ENCODE measurements at places on chromosomes 3 and 15.

DNA sequence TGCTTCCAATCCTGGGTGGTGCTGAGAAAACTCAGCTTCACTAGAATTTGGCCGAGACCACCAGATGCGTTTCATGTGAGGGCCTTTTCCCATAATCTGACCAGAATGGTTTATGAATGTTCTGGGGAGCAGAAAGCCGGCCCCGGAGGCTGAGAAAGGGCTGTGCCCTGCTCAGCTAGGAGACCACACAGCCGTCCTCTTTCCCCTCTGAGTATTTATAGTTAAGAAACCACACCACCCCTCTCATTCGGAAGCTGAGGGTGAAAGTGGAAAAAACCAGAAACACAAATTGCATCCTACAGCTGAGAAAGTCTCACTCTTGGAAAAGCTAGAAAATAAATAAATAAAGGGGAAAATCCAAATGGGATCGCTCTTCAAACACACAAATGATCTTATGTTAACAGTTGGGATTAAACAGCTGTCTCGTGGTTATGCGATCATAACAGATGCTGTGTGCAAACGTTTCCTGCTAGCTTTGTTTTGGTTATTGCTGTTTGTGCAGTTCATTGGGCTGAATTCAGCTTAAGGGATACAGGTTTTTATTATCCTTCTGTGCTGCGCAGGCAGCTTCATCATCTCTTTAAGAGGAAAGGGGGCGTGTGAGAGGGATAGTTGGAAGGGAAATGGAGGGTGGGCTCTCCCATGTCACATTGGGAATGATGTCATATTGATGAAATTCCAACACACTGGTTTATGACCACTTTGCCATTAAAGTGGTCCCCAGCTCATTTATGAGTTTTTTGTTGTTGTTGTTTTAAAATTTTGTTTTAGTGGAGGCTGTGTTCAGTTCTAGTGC is 1026.2 kb upstream of the NR2F2 start:
- peak overlapping the region; percentile 68 for H3K27ac ChIP-seq
- H3K27me3 ChIP-seq, result no peaks in the 10 kb centered on the region
- no peak overlapping the region for H3K4me3 ChIP-seq
- peaks cover 4% of the 10 kb centered on the region for H3K4me1 ChIP-seq
- DNase-seq, result no peak

DNA sequence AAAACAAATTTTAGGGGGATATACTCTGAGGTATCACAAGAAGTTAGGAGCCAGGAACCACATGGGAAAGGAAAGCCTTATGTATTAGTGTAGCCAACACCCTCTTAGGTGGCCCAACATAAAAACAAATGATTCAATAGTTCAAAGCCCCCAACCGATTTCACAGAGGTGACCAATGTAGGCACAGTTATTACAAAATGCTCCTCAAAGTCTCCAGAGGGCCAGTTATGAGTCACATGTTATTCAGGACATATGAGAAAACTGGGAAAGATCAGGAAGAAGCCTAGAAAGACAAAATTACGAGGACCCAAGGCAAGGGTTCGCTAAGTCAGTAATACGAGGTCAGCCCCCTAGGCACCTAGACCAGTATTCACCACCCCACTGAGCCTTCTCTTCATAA is 29.9 kb upstream of the FBN1 start:
- no peak overlapping the region for H3K27ac ChIP-seq
- H3K4me3 ChIP-seq, result no peak overlapping the region
- no peak for DNase-seq
- H3K27me3 ChIP-seq, result no peaks in the 10 kb centered on the region
- no peaks in the 10 kb centered on the region for H3K4me1 ChIP-seq
- no peaks in the 10 kb centered on the region for H3K36me3 ChIP-seq

GRCh38 chr3:192372616-192373015 is 354.7 kb downstream of the FGF12 start:
- H3K27ac ChIP-seq, result no peak overlapping the region
- no peaks in the 10 kb centered on the region for H3K36me3 ChIP-seq
- H3K4me3 ChIP-seq, result no peak overlapping the region
- H3K4me1 ChIP-seq, result peaks cover 9% of the 10 kb centered on the region
- DNase-seq, result no peak
- no peaks in the 10 kb centered on the region for H3K27me3 ChIP-seq

- no peaks in the 10 kb centered on the region for H3K27me3 ChIP-seq
- DNase-seq, result no peak
- no peak overlapping the region for H3K4me3 ChIP-seq
- no peaks in the 10 kb centered on the region for H3K4me1 ChIP-seq
- no peaks in the 10 kb centered on the region for H3K36me3 ChIP-seq
These were observed 85.6 kb upstream of the LPP start for GRCh38 chr3:188068342-188068741.

DNA sequence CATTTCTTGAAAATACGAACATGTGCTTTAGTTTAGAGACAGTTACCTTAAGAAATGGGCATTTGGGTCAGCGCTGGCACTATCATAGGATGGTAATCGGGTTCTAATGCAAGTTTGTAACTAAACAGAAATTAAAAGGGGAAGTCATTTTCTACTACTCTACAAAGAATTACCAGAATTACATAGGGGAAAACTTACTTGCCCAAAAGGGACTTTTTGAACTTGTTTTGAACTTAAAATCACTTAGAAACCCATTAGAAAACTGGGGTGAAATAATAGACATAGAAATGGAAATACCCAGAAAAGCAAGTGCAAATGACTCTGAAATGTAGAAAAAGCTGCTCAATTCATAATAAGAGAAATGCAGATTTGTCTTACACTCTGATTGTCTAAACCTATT is 44.9 kb downstream of the SPATA16 start:
- H3K27ac ChIP-seq, result no peak overlapping the region
- DNase-seq, result no peak
- no peak overlapping the region for H3K4me3 ChIP-seq
- no peaks in the 10 kb centered on the region for H3K4me1 ChIP-seq
- no peaks in the 10 kb centered on the region for H3K36me3 ChIP-seq

DNA sequence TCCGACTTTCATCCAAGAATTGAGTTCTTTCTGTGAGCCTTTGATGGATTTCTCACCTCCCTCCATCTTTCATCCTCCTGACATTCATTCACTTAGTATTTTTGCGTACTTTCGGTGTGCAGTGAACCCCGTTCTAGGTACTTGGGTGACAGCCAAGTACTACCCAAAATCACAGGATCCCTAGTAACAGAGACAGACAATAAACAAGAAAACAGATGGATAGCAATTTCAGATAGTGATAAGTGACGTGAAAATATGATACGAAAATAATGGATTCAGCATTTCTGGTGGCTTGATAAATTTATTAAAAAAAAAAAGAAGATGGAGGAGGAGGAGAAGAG is 264 bp upstream of the CMTM6 start:
- H3K36me3 ChIP-seq, result no peaks in the 10 kb centered on the region
- H3K4me1 ChIP-seq, result peaks cover 15% of the 10 kb centered on the region
- DNase-seq, result no peak
- peak overlapping the region; percentile 98 for H3K4me3 ChIP-seq

DNA sequence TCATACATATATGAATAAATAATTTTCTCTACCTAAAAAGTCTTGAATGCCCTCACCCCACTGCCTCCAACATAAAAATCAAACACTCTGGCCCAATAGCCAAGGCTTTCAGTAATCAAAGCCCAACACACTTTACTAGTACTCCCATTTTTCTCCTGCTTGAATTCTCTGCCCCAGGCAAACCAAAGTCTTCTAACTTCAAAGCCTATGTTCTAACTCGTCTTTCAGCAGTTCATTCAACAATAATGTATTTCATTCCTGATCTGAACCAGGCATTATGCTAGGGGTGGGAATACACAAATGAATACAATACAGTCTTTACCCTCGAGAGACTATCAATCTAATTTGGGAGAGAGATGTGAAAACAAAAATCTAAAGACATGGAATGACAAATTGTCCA is 11.4 kb upstream of the ZNF592 start:
- no peak overlapping the region for H3K4me3 ChIP-seq
- DNase-seq, result no peak
- peaks cover 6% of the 10 kb centered on the region for H3K36me3 ChIP-seq
- no peaks in the 10 kb centered on the region for H3K4me1 ChIP-seq
- no peak overlapping the region for H3K27ac ChIP-seq
- no peaks in the 10 kb centered on the region for H3K27me3 ChIP-seq

DNA sequence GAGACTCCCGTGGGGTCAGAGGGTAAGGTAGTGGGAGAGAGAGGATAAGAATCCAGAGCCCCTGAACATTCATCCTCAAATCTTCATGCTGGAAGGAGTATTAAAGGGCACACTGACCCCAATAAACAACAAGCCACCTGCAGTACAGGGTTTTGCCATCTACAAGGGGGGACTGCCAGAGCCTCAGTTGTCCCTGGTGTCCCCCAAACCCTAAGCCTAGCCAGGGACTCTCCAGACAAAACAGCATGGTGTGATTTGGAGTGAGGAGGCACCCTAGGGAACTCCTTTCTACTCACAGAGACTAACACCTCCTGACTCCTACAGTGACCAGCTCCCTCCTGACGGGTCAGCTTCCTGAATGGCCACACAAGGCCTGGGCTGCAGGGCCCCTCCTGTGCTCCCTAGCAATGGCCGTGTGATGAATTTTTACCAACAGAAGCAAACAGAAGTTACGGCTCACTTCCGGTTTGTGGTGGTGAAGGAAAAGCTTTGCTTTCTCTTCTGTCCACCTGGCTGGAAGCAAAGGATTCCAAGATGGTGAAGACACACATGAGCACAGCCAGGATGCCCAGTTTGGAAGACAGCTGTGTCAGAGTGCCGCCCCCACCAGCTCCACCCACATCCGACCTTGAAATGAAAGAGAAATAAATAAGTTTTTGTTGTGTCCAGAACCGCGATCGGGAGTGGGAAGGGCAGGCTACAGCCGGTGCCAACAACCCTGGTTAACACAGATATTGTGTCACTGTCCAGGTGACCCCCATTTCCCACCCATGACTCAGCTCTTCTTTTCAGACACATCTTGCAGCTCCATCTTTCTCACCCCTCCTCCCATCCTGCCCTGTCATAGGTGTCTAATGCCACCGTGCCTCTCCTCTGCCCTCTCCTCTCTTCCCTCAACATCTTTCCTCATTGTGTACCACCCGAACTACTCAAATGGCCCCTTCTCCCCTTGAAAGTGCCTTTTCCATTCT is 69.6 kb upstream of the ATP13A3 start:
- no peaks in the 10 kb centered on the region for H3K36me3 ChIP-seq
- no peak for DNase-seq
- H3K27ac ChIP-seq, result no peak overlapping the region
- peak overlapping the region; percentile 15 for H3K4me3 ChIP-seq

GRCh38 chr3:149638228-149639092 is 19.4 kb downstream of the WWTR1 start:
- H3K27me3 ChIP-seq, result no peaks in the 10 kb centered on the region
- peaks cover 38% of the 10 kb centered on the region for H3K4me1 ChIP-seq
- H3K4me3 ChIP-seq, result peak overlapping the region; percentile 51

DNA sequence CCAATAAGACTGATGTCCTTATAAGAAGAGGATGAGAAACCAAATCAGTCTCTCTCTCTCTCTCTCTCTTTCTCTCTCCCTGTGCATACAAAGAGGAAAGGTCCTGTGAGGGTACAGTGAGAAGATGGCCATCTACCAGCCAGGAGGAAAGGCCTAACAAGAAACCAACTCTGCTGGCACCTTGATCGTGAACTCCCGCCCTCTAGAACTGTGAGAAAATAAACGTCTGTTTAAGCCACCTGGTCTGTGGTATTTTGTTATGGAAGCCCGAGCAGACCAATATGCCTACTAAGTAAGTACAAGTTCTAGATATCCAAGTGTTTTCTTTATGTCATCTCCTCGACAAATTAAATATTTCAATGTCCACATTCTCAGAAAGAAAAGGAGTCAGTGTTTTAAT is 44.9 kb upstream of the TMC3 start:
- H3K27ac ChIP-seq, result no peak overlapping the region
- H3K4me1 ChIP-seq, result no peaks in the 10 kb centered on the region
- H3K36me3 ChIP-seq, result no peaks in the 10 kb centered on the region
- no peaks in the 10 kb centered on the region for H3K27me3 ChIP-seq
- H3K4me3 ChIP-seq, result no peak overlapping the region

DNA sequence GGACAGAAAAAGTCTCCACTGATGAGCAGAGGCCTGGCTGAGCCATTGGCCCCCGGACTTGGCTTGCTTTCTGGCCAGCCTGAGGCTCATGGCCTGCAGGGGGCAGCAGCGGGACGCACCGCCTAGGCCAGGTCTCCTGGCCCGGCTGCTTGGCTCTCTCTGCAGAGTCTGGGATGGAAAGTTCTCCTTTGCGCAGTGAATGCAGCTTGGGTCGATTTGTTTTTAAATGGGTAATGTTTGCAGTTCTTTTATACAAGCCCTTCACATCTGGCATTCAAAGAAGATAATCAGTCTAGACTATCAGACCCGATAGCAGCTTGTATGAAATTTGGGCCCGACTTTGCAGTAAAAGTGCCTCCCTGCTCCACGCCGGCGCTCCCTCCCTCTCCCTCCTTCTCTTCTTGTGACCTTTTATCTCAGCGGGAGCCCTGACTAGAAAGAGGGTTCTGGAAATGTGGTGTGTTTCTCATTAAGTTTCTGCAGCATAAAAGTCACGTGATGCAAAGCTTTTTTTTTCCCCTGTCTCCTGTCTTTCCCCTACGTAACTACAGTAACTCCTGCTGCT is 59.9 kb downstream of the ZNF621 start:
- no peaks in the 10 kb centered on the region for H3K36me3 ChIP-seq
- H3K27me3 ChIP-seq, result no peaks in the 10 kb centered on the region
- H3K4me1 ChIP-seq, result no peaks in the 10 kb centered on the region

- H3K4me3 ChIP-seq, result no peak overlapping the region
- no peaks in the 10 kb centered on the region for H3K4me1 ChIP-seq
- no peaks in the 10 kb centered on the region for H3K36me3 ChIP-seq
- H3K27ac ChIP-seq, result no peak overlapping the region
- no peaks in the 10 kb centered on the region for H3K27me3 ChIP-seq
- DNase-seq, result no peak
These were observed 284.0 kb downstream of the SQOR start for GRCh38 chr15:45918839-45919238.

DNA sequence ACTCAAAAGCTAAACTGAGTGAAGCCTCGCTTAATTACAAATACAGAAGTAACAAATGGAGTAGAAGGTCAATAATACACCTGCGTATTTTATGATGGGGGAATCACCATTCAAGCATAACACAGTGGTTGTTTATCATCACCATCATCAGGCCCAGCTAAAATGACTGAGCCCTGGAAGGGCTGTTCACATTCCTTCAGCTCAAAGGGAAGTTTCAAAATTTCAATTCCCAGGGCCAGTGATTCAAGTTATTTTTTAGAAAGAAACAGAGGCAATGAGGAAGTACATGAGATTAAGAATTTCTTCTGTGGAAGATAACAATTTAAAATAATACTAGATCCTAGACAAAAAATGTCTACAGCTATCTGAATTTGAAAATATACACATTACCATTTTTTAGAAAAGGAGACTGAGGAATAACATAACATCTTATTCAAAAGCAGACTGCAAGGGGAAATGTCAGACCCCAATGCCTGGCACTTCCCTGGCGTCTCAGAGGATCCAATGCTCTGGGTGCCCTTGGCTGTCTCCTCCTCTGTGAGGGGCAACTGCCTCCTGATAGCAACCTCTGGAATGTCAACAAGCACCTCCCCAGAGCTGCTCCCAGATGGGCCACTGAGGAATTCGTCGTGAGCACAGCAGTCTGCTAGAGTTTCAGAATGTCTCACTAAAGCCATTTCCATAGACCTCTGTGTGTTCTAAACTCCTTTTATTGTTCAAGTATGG is 22.8 kb downstream of the EHD4 start:
- no peaks in the 10 kb centered on the region for H3K27me3 ChIP-seq
- H3K36me3 ChIP-seq, result peaks cover 7% of the 10 kb centered on the region
- H3K4me1 ChIP-seq, result no peaks in the 10 kb centered on the region
- no peak for DNase-seq
- H3K4me3 ChIP-seq, result no peak overlapping the region

Data from psoas muscle (tissue), 8 donors.